Stimulated activated CD8-positive, alpha-beta memory T cell treated with anti-CD3 and anti-CD28 coated beads, Interleukin-2, amount 100 ng/mL, for 1 hour (primary cell): ENCODE measurements at places on chromosomes 16 and 17.

DNA sequence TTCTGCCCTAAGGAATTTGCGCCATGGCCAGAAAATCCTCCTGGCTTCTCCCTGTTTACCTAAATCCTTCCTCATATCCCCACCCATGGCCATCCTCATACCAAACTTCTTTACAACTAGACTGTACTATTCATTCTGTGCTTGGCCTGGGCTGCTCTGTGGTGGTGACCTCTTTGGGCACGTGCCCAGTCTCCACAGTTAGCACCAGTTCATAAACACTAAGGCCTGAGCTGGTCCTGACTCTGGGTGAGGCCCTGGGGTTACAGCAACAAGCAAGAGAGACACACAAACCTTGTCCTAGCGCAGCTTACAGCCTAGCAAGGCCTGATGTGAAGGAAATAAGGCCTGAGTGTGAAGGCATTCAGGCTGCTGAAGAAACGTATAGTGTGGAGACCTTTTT is 3.1 kb upstream of the ATXN7L3 start:
- DNase-seq: no peak

DNA sequence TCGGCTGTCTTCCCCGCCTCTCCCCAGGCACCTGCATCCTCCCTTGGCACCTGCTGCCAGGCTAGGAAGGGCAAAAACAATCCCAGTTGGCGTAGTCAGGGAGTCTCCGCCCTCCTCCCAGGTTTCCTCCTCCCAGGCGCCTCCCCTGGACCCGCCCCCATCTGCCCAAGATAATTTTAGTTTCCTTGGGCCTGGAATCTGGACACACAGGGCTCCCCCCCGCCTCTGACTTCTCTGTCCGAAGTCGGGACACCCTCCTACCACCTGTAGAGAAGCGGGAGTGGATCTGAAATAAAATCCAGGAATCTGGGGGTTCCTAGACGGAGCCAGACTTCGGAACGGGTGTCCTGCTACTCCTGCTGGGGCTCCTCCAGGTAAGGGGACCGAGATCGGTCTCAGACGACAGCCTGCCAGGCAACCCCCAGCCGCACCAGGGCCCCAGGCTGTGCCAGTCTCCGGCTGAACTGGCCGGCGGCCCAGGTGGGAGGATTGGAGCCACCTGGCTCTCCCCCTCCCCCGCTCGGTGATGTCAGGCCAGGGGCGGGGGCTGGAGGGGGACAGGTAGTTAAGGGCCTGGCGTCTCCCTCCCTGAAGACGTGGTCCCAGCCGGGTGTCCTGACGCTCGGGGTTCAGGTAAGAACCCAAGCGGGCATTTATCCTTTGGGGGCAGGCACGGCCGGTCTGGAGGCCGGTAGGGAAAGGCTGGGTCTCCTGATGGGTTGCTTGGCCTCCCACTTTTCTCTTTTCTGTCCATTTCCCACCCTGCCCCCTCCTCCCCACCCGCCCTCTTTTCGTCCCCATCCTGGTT is at the start of gene GRB7:
TSS of gene GRB7 (plus strand) at position 179 of the 808 bp plus-strand sequence. CDS start 4,364 bp downstream, outside the sequence.
- no peak for DNase-seq

DNA sequence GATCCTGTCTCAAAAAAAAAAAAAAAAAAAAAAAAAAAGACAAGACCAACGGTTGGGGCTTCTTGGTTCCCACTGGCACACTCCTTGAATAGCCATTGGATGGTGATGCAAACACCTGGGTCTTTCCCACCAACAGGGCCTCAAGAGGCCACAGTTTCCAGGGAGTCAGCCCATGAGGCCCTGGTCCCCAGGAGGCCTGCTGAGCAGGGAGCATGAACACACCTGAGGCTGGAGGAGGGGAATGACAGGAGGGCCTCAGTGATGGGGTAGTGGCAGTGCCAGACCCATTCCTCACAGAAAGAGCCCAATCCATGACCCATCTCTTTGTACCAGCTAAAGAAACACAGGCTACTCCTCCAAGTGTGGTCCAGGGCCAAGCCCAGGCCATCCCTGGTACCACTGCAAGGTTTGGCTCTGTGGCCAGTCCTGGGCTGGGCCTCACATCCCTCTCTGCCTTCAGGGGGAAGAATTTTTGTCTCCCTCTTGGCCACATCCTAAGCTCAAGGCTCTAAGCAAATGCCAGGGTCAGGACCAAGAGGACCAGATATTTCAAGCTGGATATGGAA is 13.9 kb downstream of the ARL2BP start:
- DNase-seq: no peak

GRCh38 chr17:66492561-66493005 is 190.2 kb downstream of the PRKCA start:
- DNase-seq: no peak
